ENCODE measurements at places on chromosomes 1 and 21. TPM values are rescaled to one million over a fixed set of nuclear protein-coding genes. Genes with fewer than 3 reads are reported as not detected.

- DNase-seq, result no peak
These were observed 16.0 kb downstream of the ANGPTL3 start for GRCh38 chr1:62613325-62613727.

DNA sequence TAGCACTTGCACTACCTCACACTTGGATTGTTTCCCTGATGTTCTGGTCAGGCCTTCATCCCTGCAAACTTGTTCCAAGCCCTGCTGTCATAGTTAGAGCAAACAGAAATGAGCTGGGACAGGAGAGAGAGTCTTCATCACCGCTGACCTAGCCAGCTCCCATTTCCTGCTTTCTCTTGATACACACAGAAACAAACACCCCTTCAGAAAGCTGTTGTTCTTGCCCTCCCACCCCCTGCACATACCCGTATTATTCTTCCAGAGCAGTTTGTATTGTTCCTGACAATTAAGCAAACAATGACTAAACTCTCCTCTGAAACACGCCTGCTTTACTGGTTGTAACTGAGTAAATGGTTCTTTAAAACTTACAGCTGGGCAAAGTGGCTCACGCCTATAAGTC, 2.9 kb upstream of the SYT2 start:
- DNase-seq, result no peak

DNA sequence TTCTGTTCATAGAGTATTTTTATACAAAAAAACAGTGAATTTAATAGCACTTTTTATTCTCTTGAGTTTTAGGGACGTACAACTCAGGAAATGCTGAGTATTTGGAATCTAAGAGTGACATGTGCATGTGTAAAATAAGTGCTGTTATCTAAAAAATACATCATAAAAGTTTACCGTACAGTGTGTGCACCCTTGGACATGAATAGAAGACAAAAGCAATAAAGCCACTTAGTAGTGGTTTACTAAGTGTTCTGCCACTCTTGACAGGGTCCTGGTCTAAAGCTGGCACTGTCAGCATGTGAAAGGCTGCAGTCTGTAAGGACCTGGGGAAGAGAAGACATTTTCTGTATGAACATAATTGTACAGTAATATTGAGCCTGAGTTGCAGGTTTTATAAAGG, 51.0 kb downstream of the LAMC1 start:
- DNase-seq, result no peak

DNA sequence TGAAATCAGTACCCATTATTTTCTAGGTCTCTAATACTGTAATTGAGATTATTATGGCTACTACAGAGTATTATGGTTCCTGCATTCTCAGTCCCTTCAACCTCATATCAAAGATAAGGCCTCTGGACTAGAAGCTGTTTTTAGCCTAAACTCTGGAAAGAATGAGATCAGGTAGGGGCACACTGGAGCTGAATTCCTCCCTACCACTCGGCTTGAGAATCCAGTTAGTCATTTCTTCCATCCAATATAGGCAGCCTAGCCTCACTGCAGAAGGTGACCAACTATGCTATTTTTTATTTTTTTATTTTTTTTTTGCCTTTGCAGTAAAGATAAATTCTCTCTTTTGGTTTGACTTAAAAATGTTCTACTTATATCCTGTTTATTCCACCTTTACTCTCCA, 8.0 kb upstream of the HAX1 start:
- DNase-seq, result no peak

- DNase-seq, result peak; percentile 75
These were observed 35.0 kb downstream of the CTNNBIP1 start for GRCh38 chr1:9874959-9875635.

KIF17 gene
- total RNA-seq, result 2.2 TPM

- no peak for DNase-seq
These were observed 647.7 kb downstream of the KCNT2 start for GRCh38 chr1:195960580-195960979.

DNA sequence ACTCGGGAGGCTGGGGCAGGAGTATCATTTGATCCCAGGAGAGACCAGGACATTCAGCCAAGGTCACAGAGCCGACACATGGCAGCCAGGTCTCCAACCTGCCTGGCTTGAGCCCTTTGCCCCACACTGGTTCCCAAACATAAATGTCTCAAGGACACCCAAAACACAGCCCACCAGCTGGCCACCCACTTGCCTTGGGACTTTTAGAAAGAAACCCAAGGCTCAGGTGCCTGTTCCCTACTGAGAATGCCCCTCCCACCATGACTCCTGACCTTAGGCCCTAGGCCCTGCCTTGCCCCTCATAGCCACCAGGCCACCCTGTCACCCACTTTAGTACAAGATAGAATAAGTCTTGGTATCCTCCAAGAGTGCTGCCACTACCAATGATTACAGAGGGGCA, 41.9 kb upstream of the LRP8 start:
- no peak for DNase-seq

GRCh38 chr1:80218112-80218511, 1211.6 kb upstream of the ADGRL4 start:
- DNase-seq, result peak; percentile 24

GRCh38 chr1:186828611-186829454, at the start of gene PLA2G4A:
Gene PLA2G4A (plus strand): TSS chr1:186828949. CDS start chr1:186854355, 25,406 bp downstream.
- DNase-seq, result peak; percentile 69

GUCA2B gene
- total RNA-seq, result not detected

AMY2B gene
- 3.5 TPM for total RNA-seq

DNA sequence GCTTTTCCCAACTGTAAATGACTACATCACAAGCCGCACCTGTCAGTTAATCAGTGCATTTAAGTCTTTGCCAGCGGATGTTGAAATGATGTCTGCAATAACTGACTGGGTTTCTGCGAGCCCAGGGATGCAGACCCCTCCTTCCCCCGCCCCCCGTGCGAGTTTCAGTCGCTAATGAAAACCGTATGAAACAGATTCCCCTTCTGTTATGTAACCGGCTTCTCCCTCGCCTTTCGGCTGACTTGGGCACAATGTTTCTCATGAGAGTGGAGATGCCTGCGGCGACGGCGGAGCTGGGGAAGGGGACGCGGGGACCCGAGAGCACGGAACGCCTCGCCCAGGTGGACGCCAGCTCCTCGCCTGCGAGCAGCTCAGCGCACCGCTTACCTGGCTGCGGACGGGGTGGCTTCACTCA, 753 bp downstream of the KCNJ6 start:
- DNase-seq, result no peak

DNA sequence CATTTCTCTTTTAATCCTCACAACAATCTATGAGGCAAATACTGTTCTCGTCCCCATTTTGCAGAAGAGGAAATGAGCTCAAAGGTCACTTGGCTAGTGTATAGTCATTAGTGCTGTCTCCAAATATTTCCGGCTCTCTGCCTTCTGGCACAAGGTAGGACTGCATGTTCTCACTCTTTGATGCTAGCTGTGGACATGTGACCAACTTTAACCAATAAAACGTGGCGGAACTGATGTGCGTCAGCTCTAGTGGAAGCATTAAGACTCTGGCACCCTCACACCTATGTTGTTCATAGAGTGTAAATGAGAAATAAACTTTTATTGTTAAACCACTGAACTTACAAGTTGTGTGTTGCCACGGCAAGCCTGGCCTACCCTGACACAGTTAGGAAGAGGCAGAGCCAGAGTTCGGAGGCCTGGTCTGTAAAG, 5.0 kb upstream of the KIF21B start:
- no peak for DNase-seq

DNA sequence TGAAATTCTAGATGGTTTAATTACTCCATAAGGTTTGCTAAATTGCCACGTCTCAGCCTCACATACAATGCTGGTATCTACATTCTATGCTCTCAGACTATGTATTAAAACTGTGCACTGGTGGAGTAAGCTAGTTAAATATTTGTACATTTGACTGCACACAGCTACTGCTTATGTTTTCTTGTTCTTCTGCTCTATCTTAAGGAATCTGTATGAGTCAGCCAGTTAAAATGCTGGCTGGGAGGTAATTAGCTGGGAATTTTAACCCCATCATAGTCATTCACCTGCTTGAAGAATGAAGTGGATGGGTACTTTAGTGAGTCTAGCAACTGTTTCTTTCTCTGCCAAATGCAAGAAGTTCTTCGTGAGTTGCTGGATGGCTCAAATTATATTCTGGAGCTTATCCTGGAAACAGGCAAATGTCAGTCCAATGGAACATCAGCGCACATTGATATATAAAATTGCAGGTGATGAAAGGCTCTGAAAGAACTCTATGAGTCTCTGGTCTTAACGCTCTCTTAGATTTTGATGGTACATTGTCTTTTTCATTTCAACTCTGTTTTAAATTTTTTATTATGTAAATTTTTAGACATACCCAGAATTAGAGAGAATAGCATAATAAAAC, 83.4 kb downstream of the BACH1 start:
- peak; percentile 42 for DNase-seq

GRCh38 chr1:241932845-241933244, 24.7 kb upstream of the BECN2 start:
- no peak for DNase-seq

DNA sequence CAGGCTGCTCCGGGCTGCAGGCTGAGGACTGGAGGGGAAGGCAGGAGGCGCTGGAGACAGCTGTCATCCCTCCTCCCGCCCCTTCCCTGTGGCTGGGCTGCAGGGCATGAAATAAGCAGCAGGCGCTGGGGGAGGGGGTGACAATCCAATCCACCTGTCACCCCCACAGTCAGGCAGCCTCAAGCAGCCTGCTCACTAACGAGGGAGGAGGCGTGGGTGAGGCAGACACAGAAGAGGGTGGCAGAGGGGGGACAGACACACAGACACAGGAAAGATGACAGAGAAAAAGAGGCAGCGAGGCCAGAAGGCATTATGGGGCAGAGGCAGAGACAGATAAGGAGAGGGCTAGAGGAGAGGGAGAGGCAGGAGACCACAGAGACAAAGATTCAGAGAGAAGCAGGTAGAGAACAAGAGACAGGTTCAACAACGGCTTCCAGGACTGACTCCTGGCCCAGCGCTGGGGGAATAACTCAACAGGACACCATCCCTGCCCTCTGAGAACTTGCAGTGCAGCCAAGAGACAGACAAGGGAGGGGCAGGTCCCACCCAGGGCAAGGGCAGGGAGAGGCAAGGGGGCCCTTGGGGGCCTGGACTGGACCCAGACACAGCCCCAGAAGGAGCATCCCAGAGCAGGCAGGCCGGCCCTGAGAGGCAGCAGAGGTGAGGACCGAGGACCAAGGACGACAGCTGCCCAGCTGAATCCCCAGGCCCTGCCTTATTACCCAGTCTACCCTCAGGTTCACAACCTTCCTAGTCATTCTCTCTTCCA, 11.2 kb downstream of the MEF2D start:
- no peak for DNase-seq

KRTAP19-3 gene
- not detected for total RNA-seq

- DNase-seq, result no peak
These were observed 111.5 kb downstream of the ZFYVE9 start for GRCh38 chr1:52253421-52253820.

- DNase-seq, result peak; percentile 62
These were observed 21.7 kb upstream of the IRF2BP2 start for GRCh38 chr1:234631721-234632125.

ZYG11A gene
- total RNA-seq, result 1.7 TPM

DNA sequence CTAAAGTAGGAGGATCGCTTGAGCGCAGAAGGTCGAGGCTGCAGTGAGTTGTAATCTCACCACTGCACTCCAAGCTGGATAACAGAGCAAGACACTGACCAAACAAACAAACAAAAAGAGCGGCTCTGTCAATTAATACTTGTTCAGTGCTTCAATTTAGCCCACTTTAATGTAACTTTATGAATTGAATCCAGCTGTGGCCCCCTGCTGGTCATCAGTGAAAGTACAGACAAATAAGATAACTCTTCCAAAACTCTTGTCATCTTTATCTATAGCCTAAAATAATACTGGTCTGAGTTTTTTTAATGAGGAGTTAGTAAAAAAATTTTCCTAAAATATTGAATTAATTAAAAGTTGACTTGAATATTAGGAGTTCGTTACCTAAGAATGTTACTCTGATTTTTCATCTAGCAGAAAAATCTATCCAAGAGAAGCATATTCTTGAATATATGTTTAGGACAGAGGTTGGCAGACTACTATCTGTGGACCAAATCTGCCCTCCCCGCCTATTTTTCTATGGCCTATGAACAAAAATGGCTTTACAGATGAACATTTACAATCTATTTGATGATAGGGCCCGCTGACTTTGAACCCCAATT, 26.1 kb downstream of the ATP5PF start:
- DNase-seq, result peak; percentile 66

DNA sequence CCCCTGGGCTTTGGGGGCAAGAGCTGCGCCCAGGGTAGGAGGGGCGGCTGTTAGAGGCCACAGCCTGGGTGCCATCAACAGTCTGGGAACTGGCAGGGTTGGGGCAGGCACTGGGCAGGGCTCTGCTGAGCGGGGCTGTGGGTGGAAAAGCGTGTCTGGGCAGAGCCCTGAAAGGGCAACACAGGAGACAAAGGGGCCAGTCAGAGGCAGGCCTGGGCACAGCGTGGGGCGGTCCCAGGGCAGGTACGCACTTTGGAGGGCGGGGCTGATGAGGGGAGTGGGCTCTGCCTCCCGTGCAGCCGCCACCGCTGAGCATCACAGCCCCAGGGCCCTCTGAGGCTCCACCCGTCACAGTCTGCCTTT, 13.9 kb downstream of the CELSR2 start:
- DNase-seq, result no peak

SLC39A1 gene
- 153 TPM for total RNA-seq

- DNase-seq, result no peak
These were observed 8.6 kb downstream of the RAP1A start for GRCh38 chr1:111628153-111628552.

- no peak for DNase-seq
These were observed at the start of gene HTR1D for GRCh38 chr1:23217421-23218115. Gene HTR1D (minus strand): TSS chr1:23217502. CDS start chr1:23194219, 23,283 bp downstream.

DNA sequence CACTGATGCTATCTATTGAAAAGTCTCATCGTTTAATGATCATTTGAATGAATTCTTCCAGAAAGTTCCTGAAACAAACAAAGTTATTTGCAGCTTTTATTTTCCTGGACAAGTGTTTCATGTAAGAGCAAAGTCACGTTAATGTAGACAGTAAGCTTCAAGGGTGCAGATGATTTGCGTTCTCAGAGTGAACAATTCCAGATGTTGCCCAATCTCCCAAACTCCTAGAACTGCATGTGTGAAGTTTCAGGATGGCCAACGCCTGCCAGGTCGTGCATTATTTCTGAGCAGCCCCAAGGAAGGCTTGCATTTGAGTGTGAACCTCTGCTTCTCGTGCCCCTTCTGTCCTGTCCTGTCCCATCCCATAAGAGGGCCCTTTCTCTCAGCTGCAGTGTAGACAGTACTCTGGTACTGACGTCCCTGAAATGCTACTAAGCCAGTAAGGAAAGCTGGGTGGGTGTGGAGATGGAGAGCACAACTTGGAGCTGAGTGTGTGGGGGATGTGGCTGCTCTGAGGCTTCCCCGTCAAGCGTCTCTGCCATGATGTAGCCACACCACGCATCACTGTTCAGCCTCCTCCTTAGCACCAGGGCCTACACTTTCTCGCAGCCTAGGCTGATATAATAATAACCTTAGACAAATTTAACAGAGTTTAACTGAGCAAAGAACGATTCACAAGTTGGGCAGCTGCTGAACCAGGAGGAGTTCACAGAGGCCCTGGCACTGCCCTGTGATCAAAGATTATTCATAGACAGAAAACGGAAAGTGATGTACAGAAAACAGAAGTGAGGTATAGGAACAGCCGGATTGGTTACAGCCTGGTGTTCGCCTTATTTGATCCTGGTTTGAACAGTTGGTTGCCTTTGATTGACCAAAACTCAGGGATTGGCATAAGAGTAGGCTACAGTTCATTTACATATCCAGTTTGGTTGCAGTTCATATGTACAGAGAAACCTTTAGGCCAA, 50.4 kb downstream of the RHOU start:
- DNase-seq, result no peak
